T-cell (primary cell): ENCODE measurements at places on chromosomes 2 and 18. TPM values are rescaled to one million over a fixed set of nuclear protein-coding genes. Genes with fewer than 3 reads are reported as not detected.

DNA sequence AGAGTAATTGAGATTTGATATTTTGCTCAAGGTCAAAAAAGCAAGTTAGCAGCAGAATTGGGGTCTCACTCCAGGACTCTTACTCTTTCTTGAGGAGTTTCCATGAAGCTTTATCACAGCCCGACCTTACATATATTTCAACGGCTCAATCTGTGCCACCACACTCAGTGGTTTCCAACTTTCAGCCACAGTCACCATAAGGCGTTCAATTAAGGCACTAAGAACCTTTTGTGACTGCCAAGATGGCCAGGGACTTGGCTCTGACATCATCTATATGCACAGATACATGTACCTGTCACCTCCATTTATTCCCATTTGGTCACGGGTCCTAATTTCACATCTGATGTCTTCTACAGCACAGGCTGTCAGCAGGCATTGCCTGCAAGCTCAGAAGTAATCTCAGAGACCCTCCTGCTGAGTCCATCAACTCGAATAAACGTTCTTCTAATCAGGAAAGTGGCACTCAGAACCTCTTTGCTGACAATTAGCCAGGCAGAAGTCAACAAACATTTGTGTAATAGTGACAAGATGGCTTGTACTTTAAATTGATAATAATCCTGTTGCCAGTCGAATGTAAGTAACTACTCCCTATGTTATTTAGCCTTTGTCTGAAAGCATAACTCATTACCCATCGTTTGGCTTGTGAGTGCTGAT, 16.1 kb downstream of the DYTN start:
- DNase-seq: no peak
- H3K27ac ChIP-seq: no peak overlapping the region
- no peaks in the 10 kb centered on the region for H3K4me1 ChIP-seq
- peaks cover 8% of the 10 kb centered on the region for H3K27me3 ChIP-seq
- no peak overlapping the region for H3K4me3 ChIP-seq
- no peaks in the 10 kb centered on the region for H3K36me3 ChIP-seq

DNA sequence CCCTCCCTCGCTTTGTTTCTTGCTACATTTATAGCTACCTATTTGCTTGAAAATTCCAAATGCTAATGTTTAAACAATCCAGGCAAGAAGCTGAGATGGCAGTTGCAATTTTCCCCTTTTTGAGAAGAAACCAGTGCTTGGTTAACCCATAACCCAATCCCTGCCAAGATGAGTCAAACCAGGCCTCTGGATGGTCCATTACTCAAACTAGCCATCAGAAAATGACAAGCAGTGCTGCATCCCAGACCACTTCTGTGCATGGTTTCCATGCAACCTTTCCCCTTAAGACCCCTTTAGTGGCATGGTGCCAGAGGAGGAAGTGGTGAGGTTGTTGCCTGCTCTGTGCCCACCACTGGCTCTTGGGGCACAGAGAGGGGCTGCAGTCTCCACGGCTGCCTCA, 131.2 kb upstream of the RMP24 start:
- H3K27ac ChIP-seq: no peak overlapping the region
- H3K4me3 ChIP-seq: no peak overlapping the region
- no peak for DNase-seq
- H3K27me3 ChIP-seq: no peaks in the 10 kb centered on the region
- H3K36me3 ChIP-seq: no peaks in the 10 kb centered on the region

DNA sequence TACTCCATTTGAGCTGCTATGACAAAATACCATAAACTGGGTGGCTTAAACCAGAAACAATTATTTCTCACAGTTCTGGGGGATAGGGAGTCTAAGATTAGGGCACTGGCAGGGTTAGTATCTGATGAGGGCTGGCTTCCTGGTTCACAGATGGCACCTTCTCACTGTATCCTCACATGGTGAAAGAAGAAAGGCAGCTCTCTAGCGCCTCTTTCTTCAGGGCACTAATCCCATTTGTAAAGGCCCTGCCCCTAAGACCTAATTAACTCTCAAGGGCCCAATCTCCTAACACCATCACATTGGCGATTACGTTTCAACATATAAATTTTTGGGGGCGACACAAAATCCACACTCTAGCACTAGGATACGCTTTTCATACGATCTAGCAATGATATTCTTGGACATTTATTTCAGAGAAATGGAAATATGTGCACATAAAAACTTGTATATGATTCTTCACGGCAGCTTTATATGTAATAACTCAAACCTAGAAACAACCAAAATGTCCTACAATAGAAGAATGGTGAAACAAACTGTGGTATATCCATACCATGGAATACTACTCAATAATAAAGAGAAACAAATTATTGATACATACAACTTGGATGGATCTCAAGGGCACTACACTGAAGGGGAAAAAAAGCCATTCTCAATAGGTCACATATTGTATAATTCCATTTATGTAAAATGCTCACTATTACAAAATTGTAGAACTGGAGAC, 111.0 kb downstream of the BCL2L11 start:
- no peaks in the 10 kb centered on the region for H3K27me3 ChIP-seq
- no peaks in the 10 kb centered on the region for H3K4me1 ChIP-seq
- DNase-seq: no peak
- no peak overlapping the region for H3K27ac ChIP-seq

DNA sequence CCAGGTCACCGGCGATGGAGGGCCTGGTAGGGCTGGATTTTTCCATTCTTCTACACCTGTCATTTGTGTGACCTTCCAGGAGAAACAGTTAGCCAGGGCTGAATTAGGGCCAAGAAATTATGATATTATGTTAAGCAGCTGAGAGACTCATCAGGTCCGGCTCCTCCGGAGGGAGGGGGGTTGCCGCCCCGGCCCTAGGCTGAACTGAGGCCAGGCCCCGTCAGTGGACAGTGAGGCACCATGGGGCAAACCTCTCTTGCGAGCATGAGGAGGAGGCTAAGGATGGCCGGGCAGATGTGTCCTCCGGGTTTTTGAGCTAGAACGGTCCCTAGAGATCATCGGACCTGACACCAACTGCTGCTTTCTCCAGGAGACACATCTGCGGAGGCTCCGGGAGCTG, 150.1 kb downstream of the SOX11 start:
- no peaks in the 10 kb centered on the region for H3K27me3 ChIP-seq
- DNase-seq: no peak
- H3K4me3 ChIP-seq: no peak overlapping the region
- H3K4me1 ChIP-seq: no peaks in the 10 kb centered on the region
- H3K27ac ChIP-seq: no peak overlapping the region

DNA sequence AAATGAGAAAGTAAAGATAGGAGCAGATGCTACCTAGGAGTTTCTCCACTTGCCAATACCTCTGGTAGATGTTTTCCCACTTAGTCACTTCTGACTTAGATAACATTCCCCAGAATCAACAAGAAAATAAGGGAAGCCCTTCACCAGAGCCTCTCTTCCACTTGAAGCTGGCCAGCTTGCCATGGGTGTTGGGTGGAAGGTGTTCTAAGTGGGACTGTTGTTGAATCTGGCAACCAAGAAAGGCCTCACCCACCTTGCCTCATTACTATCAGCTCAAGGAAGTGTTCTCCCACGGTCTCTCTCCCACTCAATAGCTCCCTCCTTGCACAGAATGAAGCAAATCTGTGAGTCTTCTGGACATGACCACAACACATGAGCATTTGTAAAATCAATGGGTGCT, 100.4 kb upstream of the REG3A start:
- DNase-seq: no peak
- no peak overlapping the region for H3K27ac ChIP-seq
- H3K27me3 ChIP-seq: no peaks in the 10 kb centered on the region
- no peaks in the 10 kb centered on the region for H3K4me1 ChIP-seq
- no peaks in the 10 kb centered on the region for H3K36me3 ChIP-seq

The NT5DC4 gene
- total RNA-seq: not detected

DNA sequence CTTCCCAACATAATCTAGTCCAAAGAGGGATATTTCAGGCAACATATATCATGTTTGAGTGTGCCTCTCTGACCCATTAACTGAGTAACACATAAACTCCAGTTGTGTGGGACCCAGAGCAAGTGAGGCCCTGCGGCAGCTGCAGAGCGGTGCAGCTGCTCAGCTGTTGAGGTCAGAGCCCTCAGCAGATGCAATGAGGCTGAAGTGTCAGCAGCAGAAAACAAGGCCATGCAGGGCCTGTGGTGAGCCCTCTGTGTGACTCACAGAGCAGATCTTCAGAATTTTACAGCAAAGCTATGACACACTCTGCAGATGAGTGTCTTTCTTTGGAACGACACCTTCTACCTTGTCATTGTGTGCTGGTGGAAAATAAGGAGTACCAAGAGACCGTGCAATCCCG, 168.5 kb downstream of the CBLN2 start:
- no peaks in the 10 kb centered on the region for H3K36me3 ChIP-seq
- DNase-seq: no peak
- no peak overlapping the region for H3K27ac ChIP-seq
- no peaks in the 10 kb centered on the region for H3K27me3 ChIP-seq
- no peak overlapping the region for H3K4me3 ChIP-seq
- H3K4me1 ChIP-seq: no peaks in the 10 kb centered on the region

The ZNF396 gene
- 0.88 TPM for total RNA-seq

DNA sequence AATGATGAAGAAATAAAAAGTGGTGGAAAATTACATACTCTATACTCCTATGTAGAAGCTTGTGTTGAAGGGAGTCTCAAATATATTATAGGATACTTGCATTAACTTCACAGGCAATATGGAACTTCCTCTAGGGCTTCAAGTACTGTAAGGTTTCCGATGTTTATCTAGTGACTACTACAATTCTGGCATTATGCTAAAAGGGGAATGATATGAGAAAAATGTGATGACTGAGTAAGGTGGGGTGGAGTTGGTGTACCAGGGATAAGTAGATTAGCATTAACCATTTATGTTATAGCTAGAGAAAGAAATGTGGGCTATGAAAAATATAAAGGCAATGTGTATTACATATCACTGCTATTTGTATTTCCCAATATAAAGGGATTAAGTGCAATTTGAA, 229.5 kb downstream of the DCC start:
- H3K27ac ChIP-seq: no peak overlapping the region
- H3K4me3 ChIP-seq: no peak overlapping the region
- H3K27me3 ChIP-seq: no peaks in the 10 kb centered on the region
- DNase-seq: no peak
- H3K36me3 ChIP-seq: no peaks in the 10 kb centered on the region
- no peaks in the 10 kb centered on the region for H3K4me1 ChIP-seq

The SERPINB10 gene
- not detected for total RNA-seq

The RNF125 gene
- total RNA-seq: 37.4 TPM

GRCh38 chr2:183868707-183869106, 729.6 kb upstream of the ZNF804A start:
- H3K36me3 ChIP-seq: no peaks in the 10 kb centered on the region
- no peak overlapping the region for H3K4me3 ChIP-seq
- DNase-seq: no peak
- no peaks in the 10 kb centered on the region for H3K4me1 ChIP-seq
- H3K27ac ChIP-seq: no peak overlapping the region

- H3K27ac ChIP-seq: no peak overlapping the region
- no peak for DNase-seq
- H3K27me3 ChIP-seq: peaks cover 16% of the 10 kb centered on the region
- no peaks in the 10 kb centered on the region for H3K36me3 ChIP-seq
These were observed 55.8 kb downstream of the TSN start for GRCh38 chr2:121810959-121811853.

The C2orf80 gene
- total RNA-seq: not detected

- DNase-seq: no peak
- no peak overlapping the region for H3K4me3 ChIP-seq
- H3K4me1 ChIP-seq: peaks cover 82% of the 10 kb centered on the region
- peaks cover 4% of the 10 kb centered on the region for H3K27me3 ChIP-seq
These were observed 10.8 kb downstream of the HK2 start for GRCh38 chr2:74844752-74845151.

- no peak overlapping the region for H3K27ac ChIP-seq
- H3K27me3 ChIP-seq: no peaks in the 10 kb centered on the region
- H3K4me3 ChIP-seq: no peak overlapping the region
These were observed 337.7 kb downstream of the LRRTM1 start for GRCh38 chr2:79966882-79967281.

DNA sequence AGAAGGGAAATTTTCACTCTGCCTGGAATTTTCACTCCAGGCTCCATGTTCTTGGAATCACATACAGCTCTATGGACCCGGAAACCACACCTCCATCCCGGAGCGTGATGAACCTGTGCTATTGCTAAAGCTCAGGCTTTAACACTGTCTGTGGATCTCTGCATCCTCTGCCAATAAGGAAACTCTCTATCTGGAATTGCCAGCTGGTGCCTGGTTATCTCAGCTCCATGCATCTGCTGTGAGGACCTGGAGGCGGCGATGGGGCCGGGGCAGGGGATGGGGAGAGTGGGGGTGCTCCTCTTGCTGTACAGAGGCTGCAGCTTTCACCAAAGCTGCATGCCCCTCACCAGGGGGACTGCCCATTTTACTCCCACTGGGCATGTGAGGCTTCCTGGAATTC, 754.0 kb upstream of the SOX11 start:
- no peaks in the 10 kb centered on the region for H3K4me1 ChIP-seq
- DNase-seq: no peak
- no peak overlapping the region for H3K27ac ChIP-seq
- no peaks in the 10 kb centered on the region for H3K36me3 ChIP-seq
- H3K4me3 ChIP-seq: no peak overlapping the region

The MEP1B gene
- total RNA-seq: not detected

- H3K27ac ChIP-seq: no peak overlapping the region
- H3K4me1 ChIP-seq: no peaks in the 10 kb centered on the region
- H3K27me3 ChIP-seq: no peaks in the 10 kb centered on the region
- H3K4me3 ChIP-seq: no peak overlapping the region
- no peaks in the 10 kb centered on the region for H3K36me3 ChIP-seq
These were observed 6.1 kb upstream of the SLC35F5 start for GRCh38 chr2:113762377-113763118.

GRCh38 chr2:29841386-29842004, 79.9 kb downstream of the ALK start:
- H3K4me3 ChIP-seq: no peak overlapping the region
- DNase-seq: no peak
- H3K27ac ChIP-seq: no peak overlapping the region
- H3K27me3 ChIP-seq: no peaks in the 10 kb centered on the region
- no peaks in the 10 kb centered on the region for H3K4me1 ChIP-seq
- H3K36me3 ChIP-seq: no peaks in the 10 kb centered on the region
